PC-9 (cell line): ENCODE measurements at places on chromosomes 6 and 20. TPM values are rescaled to one million over a fixed set of nuclear protein-coding genes. Genes with fewer than 3 reads are reported as not detected.

KHDC1L gene
- total RNA-seq: 1.1 TPM in 1 of 2 replicates, not detected in the other

SLC17A1 gene
- total RNA-seq: not detected in 2 replicates

CST3 gene
- total RNA-seq: 262 and 355 TPM in 2 replicates

ZBTB46 gene
- total RNA-seq: 3.6 and 4.9 TPM in 2 replicates

ARMC12 gene
- 0.35 and 0.57 TPM in 2 replicates for total RNA-seq

BPIFB2 gene
- not detected in 2 replicates for total RNA-seq

LYRM2 gene
- total RNA-seq: 16.7 and 24.2 TPM in 2 replicates

BCAS1 gene
- 3.9 and 4.0 TPM in 2 replicates for total RNA-seq

SUMO4 gene
- 1.8 TPM in 2 replicates for total RNA-seq

GRM1 gene
- total RNA-seq: 0.26 TPM in 1 of 2 replicates, not detected in the other

OVOL2 gene
- 15.3 and 20.7 TPM in 2 replicates for total RNA-seq

C6orf52 gene
- 6.1 and 6.2 TPM in 2 replicates for total RNA-seq

PSORS1C2 gene
- not detected in 2 replicates for total RNA-seq

CTAGE9 gene
- not detected in 2 replicates for total RNA-seq

DNAH8 gene
- not detected in 2 replicates for total RNA-seq

C6orf163 gene
- total RNA-seq: 1.5 and 2.0 TPM in 2 replicates

GGTLC1 gene
- total RNA-seq: 0.43 and 0.63 TPM in 2 replicates

ALDH8A1 gene
- 0.83 and 1.1 TPM in 2 replicates for total RNA-seq

SLC12A5 gene
- total RNA-seq: 6.0 and 8.7 TPM in 2 replicates

BRD2 gene
- 130 and 157 TPM in 2 replicates for total RNA-seq

TRIM15 gene
- total RNA-seq: not detected in 2 replicates

DNA sequence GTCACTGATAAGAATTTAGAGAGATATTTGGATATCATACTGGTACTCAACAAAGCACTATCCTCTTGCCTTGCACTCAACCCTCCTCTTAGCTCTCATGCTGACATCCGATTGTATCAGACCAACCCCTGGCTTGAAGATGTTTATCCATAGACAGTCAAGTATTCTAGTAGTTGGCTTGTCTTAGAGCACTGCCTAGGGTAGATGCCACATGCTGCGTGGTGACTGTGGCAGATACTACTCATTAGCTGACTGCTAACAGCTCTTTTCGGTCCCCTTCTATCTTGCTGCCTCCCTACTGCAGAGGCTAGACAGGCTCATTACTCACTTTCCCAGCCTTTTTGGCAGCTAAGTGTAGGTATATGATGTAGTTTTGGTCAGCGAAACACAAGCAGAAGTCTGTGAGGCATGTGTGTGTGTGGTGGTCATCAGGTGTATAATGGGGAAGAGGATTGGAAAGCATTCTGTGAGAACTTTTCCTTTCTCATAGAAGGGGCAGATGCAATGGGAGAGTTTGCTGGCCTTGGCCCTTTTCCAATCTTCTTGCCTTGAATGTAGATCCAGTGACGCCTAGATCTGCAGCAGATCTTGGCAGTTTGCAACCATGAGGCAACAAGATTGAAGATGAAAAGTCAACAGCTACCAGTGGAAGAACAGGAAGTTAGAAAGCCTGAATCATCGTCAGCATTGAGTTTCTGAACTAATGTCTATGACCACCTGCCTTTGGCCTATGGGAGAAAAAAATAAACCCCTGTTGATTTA, 4.4 kb upstream of the IFNGR1 start:
- peak; percentile 89 for DNase-seq

DNA sequence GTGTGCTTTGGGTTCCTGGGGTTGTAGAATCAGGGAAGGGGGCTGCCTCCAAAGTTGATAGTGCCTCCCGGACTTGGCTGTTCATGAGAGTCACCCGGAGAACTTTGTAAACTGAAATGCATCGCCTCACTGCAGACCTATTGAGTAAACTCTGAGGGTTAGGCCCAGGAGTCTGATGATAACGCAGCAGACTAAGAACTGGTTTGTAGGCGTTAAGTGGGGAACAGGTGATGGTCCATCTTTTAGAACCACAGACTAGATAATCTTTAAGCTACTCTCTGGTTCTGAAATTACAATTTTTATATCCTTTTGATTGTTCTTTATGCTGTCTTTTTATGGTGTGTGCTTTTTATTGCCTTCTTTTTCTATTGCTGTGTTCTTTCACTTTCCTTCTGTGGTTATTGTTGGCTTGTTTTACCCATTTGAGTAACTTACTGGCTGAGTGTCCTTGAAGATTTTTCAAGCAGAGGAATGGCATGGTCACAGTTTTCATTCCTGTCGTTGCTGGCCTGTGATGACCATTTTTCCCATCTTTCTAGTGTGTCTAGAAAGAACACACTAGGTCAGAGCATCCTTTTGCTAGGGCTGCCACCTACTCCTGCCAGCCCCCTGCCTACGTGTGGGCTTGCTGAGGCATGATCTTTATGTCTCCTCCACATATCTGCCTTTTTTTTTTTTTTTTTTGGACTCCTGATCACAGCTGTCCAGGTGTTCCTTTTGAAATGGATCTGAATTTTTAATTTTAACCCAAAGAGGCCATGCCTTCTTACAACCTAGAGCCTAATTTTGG, 30.9 kb downstream of the LRRC1 start:
- no peak for DNase-seq

DNA sequence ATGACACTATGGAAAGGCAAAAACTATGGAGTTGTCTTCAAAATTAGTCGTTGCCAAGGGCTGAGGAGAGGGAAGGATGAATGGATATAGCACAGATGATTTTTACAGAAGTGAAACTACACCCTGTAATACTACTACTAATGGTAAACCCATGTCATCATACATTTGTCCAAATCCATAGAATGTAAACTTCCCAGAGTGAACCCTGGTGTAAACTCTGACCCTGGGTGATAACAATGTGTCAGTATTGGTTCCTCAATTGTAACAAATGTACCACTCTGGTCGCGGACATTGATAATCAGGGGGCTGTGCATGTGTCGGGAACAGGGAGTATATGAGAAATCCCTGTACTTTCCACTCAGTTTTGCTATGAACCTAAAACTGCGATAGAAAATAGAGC, 72.2 kb downstream of the CNBD2 start:
- DNase-seq: no peak

- DNase-seq: no peak
Measured at GRCh38 chr6:91279740-91280493, 693.0 kb upstream of the MAP3K7 start.

DNA sequence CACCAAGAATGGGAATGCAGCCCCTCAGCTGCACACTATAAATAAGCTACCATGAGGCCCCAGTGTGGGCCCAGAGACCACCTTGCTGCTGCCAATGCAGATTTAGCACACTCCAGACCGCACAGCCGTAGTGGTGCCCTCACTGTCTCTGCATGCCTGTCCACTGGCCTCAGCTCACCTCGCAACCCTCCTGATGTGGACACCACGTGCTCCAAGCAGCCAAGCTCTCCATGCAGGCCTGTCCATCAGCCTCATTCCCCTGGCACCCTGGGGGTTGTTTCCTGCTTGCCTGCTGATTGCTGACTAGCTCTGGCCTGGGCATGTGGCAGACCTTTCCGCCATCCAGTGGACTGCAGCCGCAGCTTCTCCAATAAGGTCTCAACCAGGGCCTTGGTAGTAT, 36.2 kb downstream of the ZBTB9 start:
- DNase-seq: no peak

DNA sequence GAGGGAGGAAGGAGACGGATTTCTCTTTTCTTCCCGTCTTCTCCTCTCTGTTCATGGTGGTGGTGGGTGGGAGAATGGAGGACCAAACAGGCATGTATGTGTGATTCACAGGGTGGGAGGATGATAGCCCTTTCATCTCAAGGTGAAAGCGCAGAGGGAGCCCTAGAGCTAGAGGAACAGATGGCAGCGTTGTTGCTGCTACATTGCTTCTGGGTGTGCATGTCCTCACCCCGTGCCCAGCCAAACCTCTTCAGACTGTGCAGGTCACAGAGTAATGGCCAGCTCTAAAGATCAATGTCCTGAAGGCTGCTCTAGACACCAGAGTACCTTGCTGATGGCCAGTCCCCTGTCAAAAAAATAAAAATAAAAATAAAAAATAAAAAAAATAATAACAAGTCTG, 301.8 kb downstream of the TBC1D7 start:
- no peak for DNase-seq

GRCh38 chr6:88004707-88005106, 42.9 kb upstream of the SPACA1 start:
- DNase-seq: no peak

- no peak for DNase-seq
Measured at GRCh38 chr6:2179241-2179640, 66.2 kb downstream of the GMDS start.

- DNase-seq: no peak
Measured at GRCh38 chr20:11098888-11099287, 425.1 kb upstream of the JAG1 start.

GRCh38 chr20:60446267-60447111, 488.3 kb downstream of the CDH26 start:
- no peak for DNase-seq

DNA sequence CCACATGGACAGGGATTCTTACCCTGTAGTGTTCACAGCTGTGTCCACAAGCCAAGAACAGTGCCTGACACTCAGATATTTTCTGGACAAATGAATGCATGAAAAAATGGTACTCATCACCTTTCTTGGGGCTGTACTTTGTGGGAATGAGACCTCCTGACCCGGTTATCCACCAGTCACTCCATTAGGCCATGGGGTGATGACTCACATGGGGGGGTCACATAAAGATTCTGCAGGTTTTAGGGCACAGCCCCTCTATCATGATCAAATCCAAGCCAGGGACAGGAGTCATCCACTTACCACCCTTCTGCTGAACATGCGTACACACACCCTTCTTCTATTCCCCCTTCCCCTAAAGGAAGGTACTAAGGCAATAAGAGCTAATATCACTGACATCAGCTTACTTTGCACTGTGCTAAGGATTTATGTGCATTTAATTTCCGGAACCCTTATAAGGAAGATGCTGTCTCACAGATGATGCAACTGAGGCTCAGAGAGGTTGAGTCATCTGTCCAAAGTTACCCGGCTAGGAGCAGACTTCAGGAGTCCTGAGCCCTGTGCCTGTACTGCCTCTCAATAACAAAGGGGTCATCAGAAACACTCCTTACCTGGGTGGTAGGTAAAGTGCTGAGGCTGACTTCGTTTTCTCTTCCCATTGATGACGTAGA, 107.8 kb downstream of the NFATC2 start:
- DNase-seq: peak; percentile 83

- DNase-seq: no peak
Measured at GRCh38 chr20:14418376-14418775, 81.0 kb upstream of the FLRT3 start.

DNA sequence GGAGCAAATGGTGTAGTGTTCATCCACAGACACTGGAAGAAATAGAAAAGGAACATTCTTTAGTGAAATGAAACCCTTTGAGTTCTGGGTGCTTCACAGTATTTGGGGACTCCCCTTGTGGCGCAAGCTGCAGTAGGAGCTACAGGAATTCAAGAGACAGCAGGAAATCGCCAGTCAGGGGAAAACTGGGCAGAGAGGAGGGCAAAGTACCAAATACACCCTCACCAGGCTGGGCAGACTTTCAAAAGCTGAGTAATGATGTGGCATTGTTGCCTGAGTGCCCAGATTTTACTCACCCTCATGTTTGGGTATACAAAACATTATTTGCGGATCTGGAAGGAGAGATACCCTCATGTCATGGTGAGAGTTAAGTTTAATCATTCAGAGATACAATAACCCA, 97.9 kb downstream of the SOD2 start:
- DNase-seq: no peak

DNA sequence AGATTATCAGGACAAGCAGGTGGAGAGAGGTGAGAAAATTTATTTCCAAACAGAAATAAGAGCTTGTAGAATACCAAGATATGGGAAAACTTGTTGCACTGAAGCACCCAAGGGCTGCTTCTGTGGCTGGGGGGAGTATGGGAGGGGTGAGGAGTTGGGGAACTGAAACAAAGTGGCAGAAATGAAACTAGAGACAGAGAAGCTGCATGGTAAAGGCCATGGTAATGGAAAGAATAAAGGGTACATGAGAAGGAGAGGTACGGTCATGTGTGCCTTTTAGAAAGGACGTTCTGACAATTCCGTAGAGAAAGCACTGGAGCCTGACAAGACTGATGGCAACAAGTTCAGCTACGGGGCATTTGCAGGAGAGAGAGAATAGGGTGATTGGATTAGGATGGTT, 51.6 kb upstream of the RIN2 start:
- DNase-seq: no peak

- peak; percentile 63 for DNase-seq
Measured at GRCh38 chr20:2151858-2152281, 50.2 kb downstream of the STK35 start.

DNA sequence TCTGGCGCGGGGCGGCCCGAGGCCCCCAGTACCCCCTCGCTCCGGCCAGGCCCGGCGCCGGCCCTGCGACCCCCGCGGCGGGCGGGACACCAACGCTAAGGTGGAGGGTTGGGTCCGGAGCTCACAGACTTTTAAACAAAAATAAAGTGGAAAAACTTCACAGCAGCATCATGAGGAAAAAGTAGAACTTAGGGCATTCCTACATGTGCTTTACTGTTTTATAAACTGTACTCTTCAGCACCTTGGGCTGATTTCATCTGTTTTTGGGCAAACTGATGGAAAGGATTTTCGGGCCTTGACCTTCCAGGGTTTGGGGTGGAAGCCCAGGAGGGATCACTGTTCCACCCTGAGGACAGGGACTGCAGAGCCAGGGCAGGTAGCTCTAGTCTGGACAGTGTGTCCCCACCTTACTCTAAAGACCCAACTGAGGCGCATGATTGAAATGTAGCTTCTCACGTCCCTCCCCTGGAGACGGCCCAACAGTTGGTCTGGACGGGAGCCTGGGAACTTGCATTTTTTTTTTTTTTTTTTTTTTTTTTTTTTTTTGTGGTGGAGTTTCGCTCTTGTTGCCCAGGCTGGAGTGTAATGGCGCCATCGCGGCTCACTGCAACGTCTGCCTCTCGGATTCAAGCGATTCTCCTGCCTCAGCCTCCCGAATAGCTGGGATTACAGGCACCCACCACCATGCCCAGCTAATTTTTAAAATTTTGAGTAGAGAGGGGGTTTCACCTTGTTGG, 740 bp downstream of the NELFCD start:
- DNase-seq: no peak

GRCh38 chr6:163444077-163444476, 29.6 kb downstream of the QKI start:
- no peak for DNase-seq

DNA sequence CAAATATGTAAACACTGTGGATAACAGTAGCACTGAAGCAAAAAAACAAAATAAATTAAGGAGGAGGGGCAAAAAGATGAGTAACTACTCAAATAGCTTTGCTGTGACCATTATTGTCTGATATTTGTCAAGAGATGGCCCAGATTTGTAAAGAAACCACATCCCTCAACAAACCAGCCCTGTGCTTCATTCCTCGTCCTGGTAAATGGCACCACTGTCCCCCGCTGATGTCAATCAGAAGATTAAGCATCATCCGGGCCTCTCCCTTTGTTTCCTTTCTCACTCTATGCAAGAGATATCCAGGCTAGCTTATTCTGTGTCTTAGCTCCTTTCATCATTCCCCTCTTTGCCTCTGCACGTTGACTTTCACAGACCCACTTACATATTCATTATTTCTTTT, 259.0 kb downstream of the SYNE1 start:
- DNase-seq: no peak

- DNase-seq: no peak
Measured at GRCh38 chr6:170186006-170186935, 104.6 kb downstream of the DLL1 start.
